ENCODE measurements at places on chromosomes 4 and X. TPM values are rescaled to one million over a fixed set of nuclear protein-coding genes. Genes with fewer than 3 reads are reported as not detected.

DNA sequence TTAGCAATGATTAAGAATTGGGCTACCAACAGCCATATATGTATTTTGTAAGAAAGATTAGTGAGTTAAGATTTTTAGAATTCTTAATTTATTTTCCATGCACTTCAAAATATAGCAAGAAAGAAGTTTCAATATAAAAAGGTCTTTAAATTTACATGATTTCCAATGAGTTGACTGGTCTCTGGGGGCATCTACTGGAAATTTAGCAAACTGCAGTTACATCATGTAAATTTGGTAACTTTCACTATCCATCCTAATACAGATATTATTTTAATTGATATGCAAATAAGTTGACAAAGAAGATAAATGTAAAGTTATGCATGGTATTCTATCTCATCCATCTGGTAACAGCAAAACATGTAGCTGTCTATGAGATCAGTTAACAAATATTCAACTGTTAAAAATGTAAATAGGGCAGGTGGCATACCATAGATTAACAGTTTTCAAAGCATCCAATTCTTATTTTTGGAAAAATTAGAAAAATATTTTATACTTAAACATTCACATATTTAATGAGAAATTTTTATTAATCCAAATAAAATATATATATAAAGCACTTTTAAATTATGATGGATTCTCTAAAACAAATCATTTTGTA lies 29.1 kb downstream of the TTC29 start:
- DNase-seq: peak; percentile 8

- DNase-seq: peak; percentile 57
These were observed 1.4 kb downstream of the HGFAC start for GRCh38 chr4:3442959-3443749.

GRCh38 chr4:168841000-168841671 lies 168.9 kb downstream of the CBR4 start:
- DNase-seq: peak; percentile 47

- DNase-seq: no peak
These were observed 7.4 kb upstream of the MGST2 start for GRCh38 chr4:139658185-139658584.

DNA sequence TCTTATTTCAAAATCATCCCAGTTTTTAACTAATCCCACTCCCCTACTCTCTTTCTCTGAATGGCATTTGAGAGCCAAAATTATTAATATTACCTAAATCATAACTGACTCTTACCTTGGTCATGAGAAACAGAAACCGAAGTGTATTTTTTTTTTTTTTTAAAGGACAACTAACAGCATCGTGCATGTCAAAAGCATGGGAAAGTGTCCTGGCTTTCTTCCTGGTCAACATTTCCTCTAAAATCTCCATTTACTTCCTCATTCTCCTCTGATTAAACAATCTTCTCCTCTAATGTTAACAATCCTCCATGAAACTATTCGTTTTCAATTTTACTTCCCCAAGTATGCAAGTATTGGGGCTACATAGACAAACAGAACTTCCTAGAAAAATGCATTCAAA lies 2.1 kb upstream of the STS start:
- no peak for DNase-seq

DNA sequence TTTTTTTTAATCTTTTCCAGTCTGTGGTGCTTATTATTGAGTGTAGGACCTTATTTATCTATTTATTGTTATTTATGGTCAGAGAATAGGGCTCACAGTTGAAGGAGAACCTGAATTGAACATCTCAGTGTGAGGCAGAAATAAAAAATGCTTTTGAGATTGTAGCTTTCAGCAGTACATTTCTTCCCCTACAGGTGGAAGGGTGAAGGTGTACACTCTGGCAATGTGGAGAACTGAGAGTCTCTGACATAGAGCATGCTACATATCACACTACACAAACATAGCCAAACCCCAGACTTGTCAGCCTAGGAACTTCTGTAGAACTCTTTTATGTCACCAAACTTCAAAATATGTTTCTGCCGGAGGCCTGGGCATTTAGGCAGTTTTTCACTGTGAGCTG lies 140.2 kb downstream of the STIM2 start:
- DNase-seq: no peak

- DNase-seq: peak; percentile 4
These were observed 82.0 kb downstream of the PLS3 start for GRCh38 chrX:115642895-115643530.

CLCN4 gene
- total RNA-seq: 44.0 TPM

DCAF8L2 gene
- not detected for total RNA-seq

SRPX2 gene
- 1.4 TPM for total RNA-seq

All from cerebellum (tissue), 4 donors.